ENCODE measurements at places on chromosomes 2 and 18.

- no peak for DNase-seq
Observed at GRCh38 chr2:129248198-129248597, 731.3 kb upstream of the RAB6C start.

- no peak for DNase-seq
Observed at GRCh38 chr18:8529609-8530008, 79.6 kb upstream of the RAB12 start.

DNA sequence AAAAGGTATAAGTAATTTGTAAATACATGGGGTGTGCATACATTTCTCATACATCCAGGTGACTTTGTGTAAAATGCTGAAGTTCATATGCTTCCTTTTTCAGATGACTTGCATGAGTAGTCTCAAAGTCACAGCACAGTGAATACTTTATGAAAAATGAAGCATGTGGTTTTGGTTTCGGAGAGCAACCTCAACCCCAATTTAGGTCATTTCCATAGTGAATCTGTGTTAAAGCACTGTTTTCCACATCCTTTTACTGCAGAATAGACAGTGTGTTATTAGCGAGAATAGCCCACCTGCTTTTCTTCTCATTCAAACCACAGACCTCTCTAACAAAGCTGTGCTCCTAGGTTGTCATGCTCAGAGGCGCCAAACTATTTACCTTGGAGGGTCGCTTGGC is 204.4 kb upstream of the RASGRP3 start:
- DNase-seq: no peak

GRCh38 chr2:136497709-136498108 is 267.6 kb upstream of the THSD7B start:
- DNase-seq: no peak

DNA sequence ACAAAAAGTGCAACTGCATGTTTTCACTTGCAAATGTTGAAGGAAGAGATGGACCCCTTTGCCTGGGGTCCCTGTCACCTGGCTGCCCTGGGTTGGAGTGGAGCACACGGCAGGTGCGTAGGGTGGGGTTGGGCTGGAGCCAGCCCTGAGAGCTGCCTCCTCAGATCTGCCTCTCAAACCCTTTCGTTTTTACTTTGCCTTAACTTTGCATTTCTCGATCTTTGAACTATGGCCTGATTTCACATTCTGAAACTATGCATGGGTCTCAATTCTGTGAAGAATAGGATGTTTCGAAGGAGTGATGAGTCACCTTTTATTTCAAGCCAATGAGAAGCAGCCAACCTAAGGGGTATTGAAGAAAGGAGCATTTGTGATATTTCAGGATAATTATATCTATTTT is 132.8 kb downstream of the ACOXL start:
- DNase-seq: no peak

DNA sequence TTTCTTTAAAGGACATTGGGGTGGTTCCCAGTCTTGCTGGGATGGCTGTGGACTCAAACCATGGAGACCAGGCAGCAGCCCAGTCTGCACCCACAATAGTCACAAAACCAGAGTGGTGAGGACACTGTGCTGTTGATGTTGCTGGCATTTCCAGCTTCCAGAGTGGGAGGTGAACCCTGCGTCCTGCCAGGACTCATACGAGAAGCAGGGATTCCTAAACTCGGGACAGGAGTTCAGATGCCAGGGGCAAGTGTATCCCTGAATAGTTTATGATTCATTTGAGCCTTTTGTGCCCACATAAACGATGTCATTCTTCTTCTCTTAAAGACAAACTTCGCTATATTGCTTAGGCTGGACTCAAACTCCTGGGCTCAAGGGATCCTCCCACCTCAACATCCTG is 62.8 kb downstream of the TCF7L1 start:
- no peak for DNase-seq

DNA sequence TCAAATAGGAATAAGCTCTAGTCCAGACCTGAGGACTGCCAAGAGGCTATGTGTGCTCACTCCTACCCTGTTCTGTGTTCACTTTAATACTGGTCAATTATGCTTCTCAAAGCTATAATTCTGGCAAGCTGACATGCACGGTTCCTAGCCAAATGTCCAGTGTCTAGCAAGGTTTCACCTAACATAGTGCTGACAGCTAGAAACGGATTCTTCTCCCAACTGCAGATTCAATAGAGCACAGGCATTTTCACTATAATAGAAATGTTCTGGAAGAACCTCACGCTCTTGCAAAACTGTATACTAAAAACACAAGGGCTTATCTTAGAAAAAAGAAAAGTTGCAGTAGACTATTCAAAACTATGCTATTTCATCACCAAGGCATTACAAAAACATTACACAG is 45.1 kb downstream of the HDAC4 start:
- no peak for DNase-seq

DNA sequence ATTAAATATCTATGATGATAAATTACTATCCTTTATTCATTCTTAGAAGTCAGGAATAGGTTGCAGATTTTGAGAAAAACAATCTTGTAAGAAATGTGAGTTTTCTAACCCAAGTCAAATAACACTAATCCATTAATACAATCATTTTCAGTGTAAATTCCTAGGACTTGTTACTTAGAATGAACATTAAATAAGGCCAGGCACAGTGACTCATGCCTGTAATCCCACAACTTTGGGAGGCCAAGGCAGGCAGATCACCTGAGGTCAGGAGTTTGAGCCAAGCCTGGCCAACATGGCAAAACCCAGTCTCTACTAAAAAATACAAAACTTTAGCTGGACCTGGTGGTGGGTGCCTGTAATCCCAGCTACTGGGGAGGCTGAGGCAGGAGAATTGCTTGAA is 45.8 kb upstream of the CDKL4 start:
- no peak for DNase-seq

- DNase-seq: no peak
Observed at GRCh38 chr2:115160531-115161080, 718.2 kb downstream of the DPP10 start.

DNA sequence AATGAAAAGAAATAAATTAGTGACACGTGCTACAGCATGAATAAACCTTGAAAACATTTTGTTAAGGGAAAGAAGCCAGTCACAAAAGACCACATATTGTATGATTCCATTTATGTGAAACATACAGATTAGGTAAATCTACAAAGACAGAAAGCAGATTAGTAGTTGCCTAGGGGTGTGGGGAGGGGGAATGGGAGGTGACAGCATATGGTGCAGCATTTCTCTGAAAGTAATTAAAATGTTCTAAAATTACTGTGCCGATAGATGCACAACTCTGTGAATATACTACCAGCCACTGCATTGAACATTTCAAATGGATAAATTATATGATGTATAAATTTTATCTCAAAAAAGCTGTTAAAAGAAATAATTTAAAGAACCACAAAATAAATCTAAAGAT is 161.0 kb downstream of the TRIB2 start:
- no peak for DNase-seq

DNA sequence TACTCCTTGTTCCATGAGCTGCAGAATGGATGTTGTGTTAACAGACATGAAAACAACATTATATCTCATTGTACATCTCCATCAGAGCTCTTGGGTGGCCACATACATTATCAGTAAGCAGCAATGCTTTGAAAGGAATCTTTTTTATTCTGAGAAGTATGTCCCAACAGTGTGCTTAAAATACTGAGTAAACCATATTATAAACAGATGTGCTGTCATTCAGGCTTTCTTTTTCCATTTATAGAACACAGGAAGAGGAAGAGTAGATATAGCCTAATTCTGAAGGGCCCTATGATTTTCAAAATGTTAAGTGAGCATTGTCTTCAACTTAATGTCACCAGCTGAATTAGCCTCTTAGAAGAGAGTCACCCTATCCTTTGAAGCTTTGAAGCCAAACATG is 44.3 kb upstream of the CABYR start:
- no peak for DNase-seq

Measured in activated T-helper 1 cell treated with Interleukin-2 at 50 U/mL for 16 hours (primary cell).